Suprapubic skin (tissue), 4 donors: ENCODE measurements at places on chromosomes 1 and 21. TPM values are rescaled to one million over a fixed set of nuclear protein-coding genes. Genes with fewer than 3 reads are reported as not detected.

The CR1L gene
- not detected for total RNA-seq

The ECE1 gene
- 40.8 TPM for total RNA-seq

The WDR64 gene
- not detected for total RNA-seq

The SLC44A3 gene
- total RNA-seq = 9.3 TPM

The SLC9C2 gene
- total RNA-seq = not detected

The ABCG1 gene
- total RNA-seq = 54.0 TPM

The KCNE2 gene
- not detected for total RNA-seq

The ZNF683 gene
- not detected for total RNA-seq

The DARS2 gene
- 9.9 TPM for total RNA-seq

The FAM72C gene
- not detected for total RNA-seq
